ENCODE measurements at places on chromosomes 3 and 15.

DNA sequence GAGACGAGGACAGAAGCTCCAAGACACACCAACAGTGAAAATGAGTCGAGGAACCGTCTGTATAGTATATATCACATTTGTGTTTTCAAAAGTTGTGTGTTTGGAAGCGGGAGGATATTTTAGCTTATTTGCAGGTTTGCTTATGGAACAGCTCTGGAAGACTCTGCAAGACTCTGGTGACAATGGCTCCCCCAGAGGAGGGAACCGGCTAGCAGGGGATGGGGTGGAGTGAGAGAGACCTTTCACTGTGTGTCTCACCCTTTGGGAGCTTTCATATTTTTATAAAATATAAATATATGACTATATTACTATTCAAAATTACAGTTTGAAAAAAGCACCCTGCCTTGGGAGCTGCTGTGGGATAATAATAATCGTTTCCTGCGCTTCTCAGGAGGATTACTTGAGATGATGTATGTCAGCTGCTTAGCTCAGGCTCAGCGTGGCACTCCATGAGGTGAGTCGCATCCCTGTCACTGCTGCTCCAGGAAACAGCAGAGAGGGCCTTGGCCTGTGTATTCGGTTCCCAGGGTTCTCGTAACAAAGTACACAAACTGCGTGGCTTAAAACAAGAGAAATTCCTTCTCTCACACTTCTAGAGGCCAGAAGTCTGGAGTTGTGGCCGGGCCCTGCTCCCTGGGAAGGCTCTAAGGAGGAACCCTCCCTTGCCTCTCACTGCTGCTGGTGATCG lies 183.9 kb downstream of the FAM43A start:
- DNase-seq, result no peak

DNA sequence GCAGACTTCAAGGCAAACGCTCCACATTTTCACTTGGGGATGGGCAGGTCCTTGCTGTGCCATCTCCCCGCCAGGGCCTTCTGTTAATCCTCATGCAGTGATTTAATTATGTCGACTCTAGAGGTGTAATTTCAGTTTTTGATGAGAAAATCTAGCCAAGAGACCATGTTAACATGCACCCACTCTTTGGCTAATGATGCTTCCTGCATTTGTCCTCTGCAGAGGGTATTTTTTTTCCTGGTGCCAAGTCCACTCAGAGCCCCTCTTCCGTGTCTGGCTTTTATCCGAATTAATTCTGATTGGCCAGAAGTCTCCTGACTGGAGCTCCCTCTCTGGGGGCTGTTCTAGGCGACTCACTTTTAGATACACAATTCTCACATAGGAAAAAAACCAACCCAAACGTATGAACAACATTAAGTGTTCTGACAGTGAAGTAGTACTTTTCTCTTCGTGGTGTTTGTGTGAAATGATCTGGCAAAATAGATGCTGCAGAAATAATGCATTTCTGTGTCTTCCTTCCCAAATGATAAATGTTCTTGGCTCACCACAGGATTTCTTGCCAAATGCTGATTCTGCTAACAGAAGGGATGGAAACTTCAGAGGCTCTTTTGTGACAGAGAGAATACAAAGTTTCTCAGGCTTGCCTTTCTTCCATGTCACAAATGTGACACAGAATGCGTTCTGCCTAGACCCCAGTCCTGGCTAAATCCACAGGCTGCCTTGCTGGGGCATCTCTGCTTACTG lies 190.0 kb downstream of the CACNA2D3 start:
- DNase-seq, result no peak

DNA sequence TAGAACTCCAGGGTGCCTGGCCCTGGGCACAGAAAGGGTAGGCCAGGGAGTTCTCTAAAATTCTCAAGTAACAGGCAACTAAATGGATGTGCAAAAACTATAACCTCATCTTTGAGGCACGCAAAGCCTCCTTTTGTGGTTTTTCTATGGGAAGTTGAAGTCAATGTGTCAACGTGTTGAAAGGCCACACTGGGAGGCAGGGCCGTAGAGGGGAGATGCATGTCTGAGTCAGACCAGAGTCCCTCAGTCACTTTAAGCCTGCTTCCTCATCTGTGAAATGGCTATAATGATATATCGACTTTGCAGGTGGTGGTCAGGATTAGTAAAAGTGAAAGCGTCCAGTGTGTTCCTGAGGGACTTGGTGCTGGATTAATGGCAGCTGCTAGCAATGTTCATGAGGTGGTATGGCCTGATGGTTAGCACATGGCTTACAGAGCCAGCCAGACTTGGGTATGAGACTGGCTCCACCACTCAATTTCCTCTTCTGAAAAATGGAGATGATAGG lies 17.0 kb downstream of the TGM5 start:
- no peak for DNase-seq

DNA sequence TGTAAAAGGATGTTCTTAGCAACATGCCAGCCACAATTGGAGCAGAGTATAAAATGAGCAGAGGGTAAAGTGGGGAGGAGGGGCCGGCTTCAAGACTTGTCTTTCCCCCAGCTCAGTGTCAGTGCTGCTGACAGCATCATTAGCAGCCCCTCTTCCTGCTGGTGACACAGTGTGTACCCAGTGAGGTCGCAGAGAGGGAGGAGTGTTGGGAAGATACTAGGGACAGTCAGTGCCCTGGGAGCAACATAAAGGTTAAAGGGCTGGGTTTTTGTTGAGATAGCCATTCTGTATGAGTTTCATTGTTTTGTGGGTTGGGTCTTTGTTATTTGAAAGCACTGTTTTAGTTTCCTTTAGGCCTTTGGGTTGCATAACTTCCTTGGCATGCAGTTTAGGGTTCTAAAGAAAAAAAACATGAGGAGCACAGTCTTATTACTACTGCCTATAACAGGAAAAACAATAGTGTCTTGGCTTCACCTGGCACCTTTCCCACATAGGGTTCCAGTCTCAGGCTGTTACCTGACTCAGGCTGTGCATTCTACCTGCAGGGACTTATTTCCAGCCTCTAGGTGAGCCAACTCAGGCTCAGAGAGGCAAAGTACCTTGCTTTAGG lies 94.1 kb upstream of the SKOR1 start:
- DNase-seq, result no peak

DNA sequence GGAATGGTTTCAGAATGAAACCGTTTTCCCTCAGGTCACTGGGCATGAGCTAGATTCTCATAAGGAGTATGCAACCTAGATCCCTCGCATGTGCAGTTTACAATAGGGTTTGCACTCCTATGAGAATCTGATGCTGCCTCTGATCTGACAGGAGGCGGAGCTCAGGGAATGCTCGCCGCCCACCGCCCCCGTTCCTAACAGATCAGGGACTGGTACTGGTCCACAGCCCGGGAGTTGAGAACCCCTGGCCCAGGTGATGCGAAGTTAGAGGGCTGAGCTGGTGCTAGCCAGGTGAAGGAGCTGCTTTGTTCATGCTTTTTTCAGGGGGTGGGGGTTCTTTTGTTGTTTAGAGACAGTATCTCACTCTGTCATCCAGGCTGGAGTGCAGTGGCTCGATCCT lies 15.5 kb upstream of the PLXNA1 start:
- DNase-seq, result no peak

- no peak for DNase-seq
Measured at GRCh38 chr3:156674911-156675829, 780 bp downstream of the TIPARP start.

GRCh38 chr3:43768381-43768973 lies 77.7 kb downstream of the ABHD5 start:
- no peak for DNase-seq

DNA sequence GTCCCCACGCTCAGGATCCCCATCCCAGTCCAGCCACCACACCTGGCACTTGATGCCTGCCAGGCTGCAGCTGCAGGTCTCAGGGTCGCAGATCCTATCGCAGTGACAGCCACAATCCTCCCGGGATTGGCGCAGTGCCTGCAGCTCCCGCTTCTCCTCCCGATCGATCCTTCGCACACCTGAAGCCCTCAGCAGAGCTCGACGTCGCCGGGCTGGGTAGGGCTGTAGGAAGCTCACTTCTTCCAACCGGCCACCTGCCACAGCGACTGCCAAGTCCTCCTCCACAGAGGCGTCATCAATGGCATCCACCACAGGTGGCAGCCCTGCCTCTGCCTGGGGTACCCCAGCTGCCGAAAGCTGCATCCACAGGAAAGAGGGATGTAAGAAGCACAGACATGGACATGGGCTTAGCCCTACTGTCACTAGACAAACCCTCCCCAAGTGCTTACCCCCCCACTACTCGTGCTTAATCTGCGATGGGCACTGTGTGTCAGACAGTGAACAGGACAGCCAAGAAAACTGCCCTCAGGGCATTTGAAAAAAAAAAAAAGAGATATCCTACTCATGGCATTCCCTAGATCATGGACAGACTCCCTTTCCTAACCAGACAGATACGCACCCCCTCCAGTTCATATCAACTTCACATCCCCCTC lies 9.2 kb downstream of the CSRNP1 start:
- no peak for DNase-seq

DNA sequence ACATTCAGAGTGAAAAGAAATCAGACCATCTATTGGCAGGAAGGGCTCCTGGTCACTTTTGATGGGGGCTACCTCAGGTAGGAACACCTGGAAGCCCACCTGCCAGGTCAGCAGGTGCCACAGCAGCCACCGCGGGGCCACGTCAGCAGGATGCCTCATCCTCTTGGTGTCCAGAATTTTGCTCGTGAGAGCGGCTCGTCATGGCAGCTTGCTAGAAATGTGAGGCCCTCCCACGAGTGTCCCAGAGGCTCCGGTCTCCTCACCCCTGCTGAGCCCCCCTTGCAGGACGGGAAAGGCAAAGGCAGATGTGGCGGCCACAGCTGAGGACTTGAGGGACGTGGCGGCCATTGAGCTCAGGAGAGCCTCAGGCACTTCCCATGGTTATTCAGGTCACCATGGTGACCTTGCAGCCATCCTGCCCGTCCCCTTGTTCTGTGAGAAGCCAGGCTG lies 129.4 kb downstream of the LRRK1 start:
- no peak for DNase-seq

GRCh38 chr3:31981206-31982181 lies at the start of the genes OSBPL10 and ZNF860:
TSS of gene OSBPL10 (minus strand) at chr3:31981262. CDS start at chr3:31981179, 83 bp downstream.
TSS of gene ZNF860 (plus strand) at chr3:31981750. CDS start at chr3:31989080, 7,330 bp downstream.
- no peak for DNase-seq

- no peak for DNase-seq
Measured at GRCh38 chr3:63976161-63976871, 47.0 kb downstream of the PSMD6 start.

DNA sequence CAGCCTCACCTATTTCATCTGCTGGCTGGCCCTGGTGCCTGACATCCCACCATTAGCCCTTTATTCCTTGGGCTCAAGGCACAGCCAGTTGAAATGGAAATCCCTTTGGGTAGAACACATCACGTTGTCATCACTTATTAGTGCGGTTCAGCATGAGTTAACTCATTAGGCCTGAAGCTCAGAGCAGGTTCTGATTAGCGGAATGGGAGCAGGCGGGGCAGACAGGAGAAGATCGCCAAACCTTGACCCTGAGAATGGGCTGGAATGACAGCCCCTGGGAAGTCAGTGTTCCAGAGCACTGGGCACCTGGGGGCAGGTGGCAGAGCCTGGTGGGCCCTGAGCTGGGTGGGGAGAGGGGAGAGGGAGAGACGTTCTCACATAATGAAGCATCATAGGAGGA lies 5.8 kb downstream of the ITGA11 start:
- no peak for DNase-seq

DNA sequence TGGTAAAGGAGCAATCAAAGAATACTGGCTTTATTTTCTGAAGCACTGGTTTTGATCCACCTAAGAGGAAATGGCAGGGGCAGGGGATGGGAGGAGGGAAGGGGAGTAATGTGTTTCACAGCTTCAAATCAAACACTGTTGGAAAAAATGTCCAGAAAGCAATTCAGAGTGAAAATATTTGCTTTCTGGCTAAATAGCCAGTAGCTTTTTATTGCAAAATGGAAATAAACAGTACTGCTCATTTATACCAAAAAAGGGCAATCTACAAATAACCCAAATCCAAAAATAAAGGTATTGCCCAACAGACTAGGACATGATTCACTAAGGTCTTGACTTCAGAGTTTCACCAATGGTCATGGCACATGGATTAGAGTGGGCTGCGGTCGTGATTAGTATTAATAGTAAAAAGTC lies 279.3 kb upstream of the THBS1 start:
- DNase-seq, result no peak

- DNase-seq, result no peak
Measured at GRCh38 chr3:168116279-168116678, 20.6 kb upstream of the GOLIM4 start.

DNA sequence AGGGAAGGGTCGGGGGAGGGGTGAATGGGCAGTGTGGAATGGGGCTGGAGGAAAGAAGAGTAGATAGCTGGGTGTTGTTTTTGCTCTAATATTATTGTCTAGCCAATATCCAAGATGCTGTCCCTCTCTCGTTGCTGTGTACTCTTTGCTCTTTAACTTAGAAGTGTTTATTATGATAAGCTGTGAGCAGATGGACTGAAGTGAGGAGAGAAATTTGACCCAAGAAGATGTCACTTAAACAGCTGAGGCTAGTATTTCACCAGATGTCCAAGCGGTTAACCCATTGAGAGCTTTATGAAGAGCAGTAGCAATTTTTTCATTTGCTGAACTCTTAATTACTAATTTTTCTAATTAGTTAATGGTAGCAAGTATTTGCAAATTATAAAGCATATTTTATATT lies 212.2 kb upstream of the TP63 start:
- DNase-seq, result no peak

DNA sequence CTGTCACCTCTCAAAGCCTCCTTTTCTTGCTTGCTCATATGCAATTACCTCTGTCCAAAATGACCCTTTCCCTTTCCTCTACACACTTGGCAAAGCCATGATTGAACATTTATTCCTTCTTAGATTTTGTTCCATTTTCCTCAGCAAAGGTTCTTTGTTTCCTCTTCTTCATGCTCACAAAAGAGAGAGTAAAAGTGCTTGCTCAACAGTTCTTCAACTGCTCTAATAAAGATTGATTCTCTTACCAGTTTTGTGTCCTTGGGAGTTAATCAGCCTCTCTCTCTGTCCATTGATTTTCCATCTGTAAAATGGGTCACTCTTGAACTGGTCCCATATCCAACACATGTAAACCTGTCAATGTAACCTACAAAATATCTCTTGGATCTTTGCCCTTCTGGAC lies 186.4 kb downstream of the WNT5A start:
- no peak for DNase-seq

DNA sequence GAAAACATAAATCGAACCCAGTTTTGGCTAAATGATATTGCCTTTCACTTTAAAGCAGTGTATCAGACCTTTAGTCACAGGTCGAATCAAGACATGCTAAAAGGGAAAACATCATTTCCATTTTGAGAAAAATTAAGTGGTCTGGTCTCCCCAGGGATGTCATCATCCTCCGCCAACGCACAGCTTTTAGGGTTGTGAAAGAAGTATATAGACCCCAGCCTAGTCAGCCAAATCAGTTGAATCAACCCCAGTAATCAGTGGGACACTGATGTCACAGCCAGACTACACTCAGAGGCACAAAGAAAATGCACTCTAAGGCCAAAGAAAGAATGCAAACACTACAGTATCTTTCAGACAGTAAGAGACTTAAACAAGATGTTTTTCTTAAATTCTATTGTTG lies 187.4 kb downstream of the ZIC4 start:
- DNase-seq, result no peak

- no peak for DNase-seq
Measured at GRCh38 chr15:33671456-33671855, 296.8 kb upstream of the CHRM5 start.

GRCh38 chr3:102481050-102481449 lies 46.2 kb downstream of the ZPLD1 start:
- no peak for DNase-seq

GRCh38 chr15:44790215-44790614 lies 53.9 kb downstream of the TRIM69 start:
- DNase-seq, result no peak

GRCh38 chr3:16512435-16513140 lies 911 bp downstream of the RFTN1 start:
- DNase-seq, result no peak

Data from NCI-H1436 treated with DMSO at 0.1 percent for 48 hours (cell line).